ENCODE measurements at places on chromosomes 3 and 15. TPM values are rescaled to one million over a fixed set of nuclear protein-coding genes. Genes with fewer than 3 reads are reported as not detected.

Gene TTLL13
- 0.47 TPM for total RNA-seq

Gene ERICH6
- 0.23 TPM for total RNA-seq

- peaks cover 28% of the 10 kb centered on the region for H3K27me3 ChIP-seq
- peaks cover 2% of the 10 kb centered on the region for H3K36me3 ChIP-seq
- no peak for DNase-seq
- no peak overlapping the region for H3K27ac ChIP-seq
- H3K4me1 ChIP-seq: no peaks in the 10 kb centered on the region
- no peak overlapping the region for H3K4me3 ChIP-seq
These were observed 18.0 kb upstream of the CEP152 start for GRCh38 chr15:48828906-48829305.

GRCh38 chr15:55827955-55828354, 85.0 kb upstream of the PRTG start:
- no peak overlapping the region for H3K27ac ChIP-seq
- H3K27me3 ChIP-seq: peaks cover 5% of the 10 kb centered on the region
- H3K4me1 ChIP-seq: peaks cover 12% of the 10 kb centered on the region
- no peaks in the 10 kb centered on the region for H3K36me3 ChIP-seq
